ENCODE measurements at places on chromosomes 7 and 10.

DNA sequence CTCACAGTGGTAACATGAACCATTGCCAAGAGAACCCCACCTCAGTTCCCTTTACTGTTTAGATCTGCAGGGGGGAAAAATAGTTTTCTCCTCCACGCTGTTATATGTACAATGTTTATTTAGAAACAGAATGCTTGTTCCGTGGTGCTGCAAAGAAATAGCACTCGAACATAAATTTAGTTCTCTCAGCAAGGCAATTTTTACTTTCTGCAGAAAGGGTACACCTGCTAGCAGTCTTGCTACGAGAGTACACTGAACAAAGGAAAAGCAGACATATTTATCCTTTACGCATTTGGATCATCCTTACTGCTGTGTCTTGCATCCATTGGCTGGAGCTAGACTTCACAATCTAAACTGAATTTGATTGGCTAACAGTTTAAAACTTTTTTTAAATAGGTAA, 178.5 kb downstream of the HECW1 start:
- no peak for DNase-seq

DNA sequence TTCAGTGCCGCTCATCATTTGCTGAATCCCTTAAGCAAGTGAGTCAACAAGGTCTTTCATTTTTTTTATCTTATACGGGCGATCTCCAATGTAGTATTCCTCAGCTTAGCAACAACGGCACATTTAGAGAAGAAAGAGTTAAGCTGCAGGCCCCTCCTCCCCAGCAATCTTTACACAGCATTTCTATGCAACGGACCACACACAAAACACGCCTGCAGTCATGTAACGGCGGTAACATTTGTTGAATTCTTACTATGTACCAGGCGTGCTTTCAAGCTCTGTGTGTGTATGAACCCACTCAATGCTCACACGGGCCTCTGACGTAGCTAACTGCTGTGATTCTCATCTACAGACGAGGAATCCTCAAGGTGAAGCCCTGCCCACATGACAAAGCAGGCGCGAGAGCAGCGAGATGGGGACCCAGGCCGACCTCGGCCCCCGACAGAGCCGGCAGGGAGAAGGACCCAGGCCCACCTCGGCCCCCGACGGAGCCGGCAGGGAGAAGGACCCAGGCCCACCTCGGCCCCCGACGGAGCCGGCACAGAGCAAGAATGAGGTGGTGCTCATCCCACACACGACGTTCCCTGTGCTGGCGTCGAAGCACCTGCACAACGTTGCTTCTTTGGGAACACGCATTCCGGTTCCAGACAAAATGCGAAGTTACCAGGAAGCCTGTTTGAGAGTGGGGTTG, 240.7 kb downstream of the ZMYND11 start:
- DNase-seq = peak; percentile 51

GRCh38 chr7:27605283-27605682, 57.4 kb downstream of the HIBADH start:
- DNase-seq = no peak

- DNase-seq = peak; percentile 11
Measured at GRCh38 chr10:128060341-128061250, 65.6 kb downstream of the MKI67 start.

DNA sequence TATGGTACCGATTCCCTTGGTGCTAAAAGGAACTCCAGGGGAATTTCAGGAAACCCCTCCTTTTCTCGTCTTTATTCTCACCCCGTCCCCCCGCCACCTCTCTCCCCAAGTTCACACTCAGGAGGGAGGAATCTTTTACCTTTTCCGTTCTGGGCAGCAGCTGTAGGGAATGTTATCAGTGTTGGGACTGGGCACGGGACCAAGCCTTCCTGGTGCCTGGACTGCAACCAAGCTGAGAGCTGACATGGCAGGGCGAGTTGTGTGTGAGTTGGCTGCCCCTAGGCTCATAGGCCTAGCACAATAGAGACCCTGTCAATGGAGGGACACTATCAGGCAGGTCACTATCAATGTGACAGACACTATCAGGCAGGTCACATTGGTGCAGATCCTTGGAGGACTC, 121.4 kb downstream of the TCF7L2 start:
- peak; percentile 78 for DNase-seq

DNA sequence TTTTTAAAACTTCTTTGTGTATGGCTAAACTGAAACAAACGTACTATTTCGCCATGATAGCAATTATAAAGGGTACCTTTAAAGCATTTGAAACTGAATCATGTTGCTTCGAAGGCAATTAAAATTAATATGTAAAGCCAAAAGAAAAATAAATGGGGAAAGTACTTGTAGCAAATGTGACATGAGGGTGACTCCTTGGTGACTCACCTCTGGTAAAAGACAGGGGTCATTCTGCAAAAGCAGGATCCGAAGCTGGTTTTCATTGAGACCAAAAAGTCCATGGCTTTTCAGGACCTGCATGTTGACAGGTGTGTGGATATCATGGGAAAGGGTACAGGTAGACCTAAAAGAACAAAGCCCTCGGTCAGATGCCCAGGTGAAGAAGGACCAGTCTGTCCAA, 1.5 kb downstream of the ZC3HAV1L start:
- DNase-seq = no peak

GRCh38 chr10:130809761-130810515, 501.6 kb downstream of the TCERG1L start:
- no peak for DNase-seq

DNA sequence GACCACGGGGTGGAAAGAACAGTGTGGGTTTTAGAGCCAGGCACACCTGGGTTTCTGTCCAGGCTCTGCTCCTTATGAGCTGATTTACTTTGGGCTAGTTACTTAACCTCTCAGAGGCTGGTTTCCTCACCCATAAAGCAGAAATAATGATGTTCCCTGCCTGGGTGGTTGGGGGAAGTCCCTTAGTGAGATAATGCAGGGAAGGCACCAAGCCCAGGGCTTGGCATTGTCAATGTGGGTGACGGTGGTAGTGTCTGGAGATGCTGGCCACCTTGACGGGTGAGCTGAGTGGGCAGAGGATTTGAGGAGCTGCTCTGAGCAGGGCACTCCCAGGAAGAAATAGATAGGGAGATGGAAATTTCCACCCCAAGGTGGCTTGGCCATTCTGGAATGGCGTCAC, 65.2 kb downstream of the SH2D4B start:
- no peak for DNase-seq

- no peak for DNase-seq
Measured at GRCh38 chr7:145520284-145520683, 596.3 kb upstream of the CNTNAP2 start.

DNA sequence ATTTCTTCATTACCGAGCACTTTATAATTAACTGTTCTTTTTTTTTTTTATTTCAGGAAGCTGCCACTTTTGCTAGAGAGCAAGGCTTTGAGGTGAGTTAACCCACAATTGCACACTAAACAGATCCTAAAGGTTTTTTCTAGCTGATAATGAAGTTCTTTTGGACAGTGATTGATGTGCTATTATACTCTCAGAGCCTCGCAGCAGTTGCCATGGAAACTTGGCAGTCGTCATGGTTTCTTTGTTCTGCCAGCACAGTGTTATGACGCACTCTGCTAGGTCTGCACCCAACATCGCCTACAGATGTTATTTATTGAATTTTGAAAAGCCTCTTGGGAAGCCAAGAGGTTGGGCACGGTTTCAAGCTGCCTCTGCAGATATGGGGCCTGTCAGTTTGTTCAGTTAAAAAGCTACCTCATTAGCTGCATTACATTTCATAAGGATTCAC, 237.2 kb upstream of the KAT6B start:
- peak; percentile 88 for DNase-seq

GRCh38 chr7:122572706-122573105, 126.2 kb downstream of the RNF133 start:
- no peak for DNase-seq

DNA sequence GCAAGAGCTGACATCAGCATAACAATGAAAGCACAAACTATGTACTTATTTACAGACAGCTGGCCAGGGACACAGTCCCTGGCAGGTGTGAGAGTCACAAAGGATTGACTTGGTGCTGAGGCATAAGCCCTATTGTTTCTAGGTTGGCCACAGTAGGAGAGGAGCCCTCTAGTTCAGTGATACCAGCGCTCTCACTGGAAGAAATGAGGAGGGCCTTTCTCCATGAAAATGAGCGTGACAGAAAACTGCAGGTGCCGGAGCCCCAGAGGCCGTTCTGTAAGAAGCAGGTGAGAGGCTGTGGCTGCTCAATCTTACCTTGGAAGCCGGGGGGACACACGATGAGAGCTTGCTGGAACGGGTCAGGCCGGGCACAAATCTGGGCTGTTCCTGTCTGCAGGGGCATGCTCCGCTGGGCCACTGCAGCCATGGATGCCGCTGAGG, 90.5 kb downstream of the CLEC2L start:
- no peak for DNase-seq

DNA sequence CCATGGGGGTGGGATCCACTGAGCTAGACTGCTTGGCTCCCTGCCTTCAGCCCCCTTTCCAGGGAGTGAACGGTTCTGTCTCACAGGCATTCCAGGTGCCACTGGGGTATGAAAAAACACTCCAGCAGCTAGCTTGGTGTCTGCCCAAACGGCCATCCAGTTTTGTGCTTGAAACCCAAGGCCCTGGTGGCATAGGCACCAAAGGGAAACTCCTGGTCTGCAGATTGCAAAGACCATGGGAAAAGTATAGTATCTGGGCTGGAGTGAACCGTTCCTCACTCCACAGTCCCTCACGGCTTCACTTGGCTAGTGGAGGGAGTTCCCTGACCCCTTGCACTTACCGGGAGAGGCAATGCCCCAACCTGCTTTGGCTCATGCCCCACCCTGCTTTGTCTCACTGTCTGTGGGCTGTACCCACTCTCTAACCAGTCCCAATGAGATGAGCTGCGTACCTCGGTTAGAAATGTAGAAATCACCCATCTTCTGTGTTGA, 62.7 kb downstream of the PPP1R9A start:
- no peak for DNase-seq

GRCh38 chr7:155219947-155220769, 77.5 kb upstream of the INSIG1 start:
- no peak for DNase-seq

GRCh38 chr10:670038-670437, 19.4 kb downstream of the DIP2C start:
- DNase-seq = no peak

DNA sequence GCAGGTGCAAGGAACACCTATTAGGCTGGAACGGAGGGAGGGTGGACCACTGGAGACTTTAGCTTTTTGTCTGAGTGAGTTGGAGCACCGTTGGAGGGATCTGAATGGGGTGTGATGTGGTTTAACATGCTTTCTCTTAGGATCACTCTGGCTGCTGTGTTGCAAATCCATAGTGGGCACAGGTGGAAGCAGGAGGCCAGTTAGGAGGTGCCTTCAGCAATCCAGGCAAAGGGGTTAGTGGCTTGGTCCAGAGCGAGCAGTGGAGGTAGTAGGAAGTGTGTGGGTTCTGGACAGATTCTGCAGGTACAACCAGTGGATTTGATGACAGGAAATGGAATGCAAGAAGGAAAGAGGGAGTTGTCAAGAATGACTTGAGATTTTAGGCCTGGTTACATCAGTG, 95.0 kb downstream of the MMRN2 start:
- DNase-seq = no peak

GRCh38 chr10:17023386-17024298, 106.0 kb downstream of the CUBN start:
- DNase-seq = no peak

DNA sequence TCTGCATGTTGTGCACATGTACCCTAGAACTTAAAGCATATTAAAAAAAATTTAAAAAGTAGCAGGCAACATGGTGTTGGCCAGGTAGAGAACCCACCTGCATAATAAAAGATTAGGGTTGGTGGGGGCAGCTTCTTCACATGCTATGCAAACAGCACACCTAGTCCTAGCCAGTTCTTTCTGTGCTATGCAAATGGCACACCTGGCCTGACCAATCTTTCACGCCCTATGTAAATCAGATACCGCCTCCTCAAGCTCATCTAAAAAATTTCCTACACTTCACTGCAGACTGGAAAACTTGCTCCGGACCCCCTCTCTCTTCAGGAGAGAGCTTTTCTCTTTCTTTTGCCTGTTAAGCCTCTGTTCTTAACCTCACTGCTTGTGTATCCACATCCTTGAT, 14.5 kb upstream of the PIP start:
- no peak for DNase-seq

DNA sequence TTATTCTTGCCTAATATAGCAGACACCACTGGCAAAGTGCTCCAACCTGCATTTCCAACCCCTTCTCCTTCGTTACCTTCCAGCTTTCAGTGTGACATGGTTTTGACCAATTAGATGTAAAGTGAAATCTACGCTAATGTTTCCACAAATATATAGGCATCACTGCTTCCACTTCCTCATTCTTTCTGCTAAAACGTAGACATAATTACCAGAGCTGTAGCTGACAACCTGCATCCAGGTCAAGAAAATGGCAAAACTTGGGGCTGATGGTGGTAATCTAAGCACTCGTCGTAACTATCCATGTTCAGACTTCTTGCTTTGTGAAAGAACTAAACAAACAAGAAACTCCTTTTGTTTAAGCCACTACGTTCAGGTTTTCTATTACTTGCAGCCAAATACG, 41.8 kb upstream of the COL1A2 start:
- DNase-seq = no peak

GRCh38 chr7:38806912-38807311, 102.1 kb downstream of the VPS41 start:
- DNase-seq = no peak

GRCh38 chr7:154783281-154783909, 219.5 kb downstream of the PAXIP1 start:
- no peak for DNase-seq

DNA sequence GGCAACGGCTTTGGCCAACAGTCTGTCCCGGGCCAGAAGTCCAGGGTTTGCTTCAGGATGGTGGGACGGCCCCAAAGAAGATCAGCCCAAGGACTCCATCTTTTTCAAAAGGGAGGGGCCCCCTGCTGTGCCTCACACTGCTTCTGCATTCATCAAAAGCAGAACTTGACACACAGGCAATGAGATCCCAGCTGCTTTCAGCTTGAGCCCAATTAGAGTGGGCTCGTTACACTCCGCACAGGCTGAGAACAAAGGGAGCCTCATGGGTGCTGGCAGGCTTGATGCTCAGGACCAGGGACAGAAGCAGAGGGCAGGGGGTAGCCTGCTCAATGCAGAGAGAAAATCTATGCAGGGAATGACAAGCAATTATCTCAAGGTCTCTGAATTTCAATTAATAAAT, 45.5 kb downstream of the VOPP1 start:
- DNase-seq = no peak

DNA sequence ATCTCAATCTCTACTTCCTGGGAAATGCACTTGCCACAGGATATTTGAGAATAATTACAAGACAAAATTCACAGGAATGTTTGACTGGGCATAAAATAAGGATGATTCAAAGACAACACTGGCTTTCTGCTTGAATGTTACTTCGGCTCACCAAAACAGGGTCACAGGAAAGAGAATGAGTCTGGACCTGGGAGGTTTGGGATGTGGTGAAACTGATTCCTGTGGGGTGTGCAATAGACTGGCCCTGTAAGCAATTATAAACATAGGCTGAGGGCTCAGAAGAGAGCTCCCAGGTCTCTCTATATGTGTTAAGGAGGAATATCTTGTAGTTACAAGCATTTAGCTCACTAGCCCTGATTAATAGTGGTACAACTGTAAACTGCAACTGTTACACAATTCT, 613.9 kb upstream of the CELF2 start:
- no peak for DNase-seq

- no peak for DNase-seq
Measured at GRCh38 chr10:75738924-75739323, 307.5 kb downstream of the LRMDA start.

- DNase-seq = no peak
Measured at GRCh38 chr10:98814470-98814869, 367.7 kb upstream of the HPS1 start.

- DNase-seq = no peak
Measured at GRCh38 chr7:37908221-37908788, 8.3 kb downstream of the SFRP4 start.

GRCh38 chr10:64648915-64649314, 1127.7 kb downstream of the REEP3 start:
- DNase-seq = no peak

GRCh38 chr7:112206991-112207592, 597 bp downstream of the ZNF277 start:
- no peak for DNase-seq

Data from Right ventricle myocardium inferior (tissue), 1 donor.